Activated CD4-positive, alpha-beta T cell treated with anti-CD3 and anti-CD28 coated beads for 36 hours (primary cell): ENCODE measurements at places on chromosomes 5 and 9. TPM values are rescaled to one million over a fixed set of nuclear protein-coding genes. Genes with fewer than 3 reads are reported as not detected.
A peak's percentile ranks its signal among the peaks of the same experiment; 100 is the strongest.

Gene IFNA2
- total RNA-seq = not detected

DNA sequence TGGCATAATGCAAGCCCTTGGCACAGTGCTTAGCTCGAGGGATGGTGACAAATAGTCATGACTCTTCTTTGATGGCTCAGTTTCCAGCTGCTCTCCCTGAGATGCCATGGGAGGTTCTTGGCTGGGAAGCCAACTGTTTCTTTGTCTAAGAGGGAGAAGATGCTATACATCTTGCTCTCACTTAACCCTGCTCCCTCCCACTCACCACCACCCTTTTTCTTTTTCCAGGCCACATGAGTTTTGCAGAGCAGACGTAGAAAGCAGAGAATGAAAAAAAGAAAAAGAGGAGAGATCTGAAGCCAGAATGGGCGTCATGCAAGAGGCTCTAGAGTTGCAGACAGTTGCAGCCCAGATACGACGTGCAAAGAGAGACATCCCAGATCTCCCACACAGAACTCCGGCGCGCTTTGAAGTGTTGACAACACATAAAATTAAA is 160.5 kb downstream of the FGF18 start:
- no peak for DNase-seq

- DNase-seq = no peak
These were observed 158.3 kb downstream of the KCTD16 start for GRCh38 chr5:144328980-144329379.

Gene GPR151
- total RNA-seq = not detected

- no peak for DNase-seq
These were observed 66.6 kb downstream of the DEPDC1B start for GRCh38 chr5:60633341-60633740.

GRCh38 chr5:54175-54730 is 37.7 kb upstream of the PLEKHG4B start:
- no peak for DNase-seq

- DNase-seq = no peak
These were observed 16.8 kb downstream of the MGAT1 start for GRCh38 chr5:180785794-180786221.

Gene RASEF
- total RNA-seq = not detected

GRCh38 chr9:61667559-61668121 is 477.8 kb downstream of the SPATA31A7 start:
- no peak for DNase-seq

DNA sequence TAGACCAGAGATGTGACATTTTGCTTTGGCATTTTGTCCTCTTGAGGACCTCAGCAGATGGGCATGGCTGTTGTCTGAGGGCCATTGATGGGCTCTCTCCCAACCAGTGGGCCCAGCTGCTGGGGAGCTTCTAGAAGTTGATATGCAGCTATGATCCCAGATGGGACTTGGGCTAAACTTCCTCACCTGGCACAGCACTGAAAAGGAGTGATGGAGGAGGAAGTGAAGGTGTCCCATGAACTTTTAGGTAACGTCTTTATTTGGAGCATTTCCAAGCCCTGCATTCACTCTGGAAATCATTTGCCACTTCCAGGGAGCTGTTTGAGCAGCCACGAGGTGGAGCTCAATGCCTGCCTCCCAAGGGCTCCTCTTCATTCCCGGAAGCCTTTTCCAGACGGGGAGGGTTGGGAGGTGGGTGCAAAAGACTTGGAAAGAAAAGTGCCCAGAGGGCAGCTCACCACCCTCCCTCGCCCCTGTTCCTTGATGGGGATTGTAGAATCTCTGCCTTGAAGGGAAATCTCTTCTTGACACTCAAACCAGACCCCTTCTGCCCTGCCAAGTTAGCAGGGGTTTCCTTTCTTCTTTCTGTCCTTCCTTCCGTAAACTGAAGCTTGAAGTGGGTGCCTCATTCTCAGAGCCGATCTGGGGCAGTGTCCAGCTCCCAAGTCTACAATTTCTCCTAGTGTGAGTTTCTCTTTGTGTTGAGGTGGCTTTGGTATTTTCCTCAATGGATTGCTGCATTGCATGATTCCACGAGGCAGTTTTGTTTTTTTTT is 18.1 kb upstream of the NEUROG1 start:
- DNase-seq = no peak

DNA sequence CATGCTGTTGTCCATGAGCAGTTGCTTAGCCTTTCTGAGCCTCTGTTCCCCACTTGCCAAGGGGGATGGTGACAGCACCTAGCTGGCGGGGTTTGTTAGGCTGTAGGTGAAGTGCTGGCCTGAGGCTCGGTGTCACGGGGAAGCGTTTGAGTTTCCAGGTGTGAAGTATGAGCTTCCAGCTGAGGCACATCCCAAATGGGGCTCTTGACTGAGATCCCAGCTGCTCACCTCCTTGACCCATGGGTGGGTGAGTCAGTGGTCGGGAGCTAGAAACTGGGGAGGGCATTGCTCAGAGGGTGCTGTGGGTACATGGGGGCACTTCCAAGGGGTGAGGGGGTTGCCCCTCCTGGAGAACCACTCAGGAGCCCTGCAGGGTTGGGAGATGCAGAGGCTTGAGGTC is 26.4 kb upstream of the RNF130 start:
- no peak for DNase-seq

- peak; percentile 35 for DNase-seq
These were observed 9.0 kb downstream of the RGS14 start for GRCh38 chr5:177366528-177367322.

Gene RNF14
- 35.7 TPM for total RNA-seq

Gene KLF9
- total RNA-seq = 20.2 TPM

DNA sequence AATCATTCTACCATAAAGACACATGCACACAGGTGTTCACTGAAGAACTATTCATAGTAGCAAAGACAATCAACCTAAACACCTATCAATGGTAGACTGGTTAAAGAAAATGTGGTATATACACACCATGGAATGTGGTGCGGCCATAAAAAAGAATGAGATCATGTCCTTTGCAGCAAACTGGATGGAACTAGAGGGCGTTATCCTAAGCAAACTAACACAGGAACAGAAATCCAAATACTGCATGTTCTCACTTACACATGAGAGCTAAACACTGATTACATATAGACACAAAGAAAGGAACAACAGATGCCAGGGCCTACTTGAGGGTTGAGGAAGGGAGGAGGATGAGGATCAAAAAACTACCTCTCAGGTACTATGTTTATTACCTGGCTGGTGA is 103.8 kb downstream of the DRD1 start:
- DNase-seq = no peak

DNA sequence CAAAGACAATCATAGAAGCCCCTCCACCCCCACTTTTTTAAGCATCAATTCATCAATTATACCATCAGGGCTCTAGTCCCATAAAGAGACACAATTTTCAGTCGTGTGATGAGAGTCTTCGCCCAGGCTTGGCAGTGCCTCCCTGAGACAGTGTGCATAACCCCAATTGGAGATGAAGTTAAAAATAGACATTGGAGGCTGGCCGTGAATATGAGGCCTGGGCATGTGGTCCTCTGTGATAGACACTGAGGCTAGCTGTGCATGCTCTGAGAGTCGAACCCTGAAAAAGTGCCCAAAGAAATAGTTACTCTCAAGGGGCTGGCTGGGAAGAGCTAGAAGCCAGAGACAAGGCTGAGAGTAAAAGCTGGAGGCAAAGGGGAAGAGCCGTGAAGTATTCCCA is 248.6 kb upstream of the NR4A3 start:
- DNase-seq = no peak

Gene ABCA2
- 20.4 TPM for total RNA-seq

DNA sequence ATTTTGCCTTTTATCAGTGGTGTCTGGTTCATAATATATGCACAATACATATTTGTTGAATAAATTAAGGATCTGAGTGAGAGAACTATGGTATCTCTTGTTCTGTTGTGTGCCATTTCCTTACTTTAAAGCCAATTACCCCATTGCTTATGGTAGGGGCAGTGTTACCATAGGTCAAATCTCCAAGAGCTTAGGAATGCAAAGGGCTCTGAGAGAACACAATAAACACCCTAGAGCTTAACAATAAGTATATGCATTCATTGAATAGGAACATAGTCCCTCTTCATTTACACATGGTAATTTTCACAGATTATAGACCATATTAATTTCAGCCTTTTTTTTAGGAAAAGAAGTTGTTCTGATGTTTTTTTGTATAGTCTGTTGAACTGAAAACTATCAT is 112.2 kb downstream of the MCTP1 start:
- DNase-seq = no peak

Gene SHISAL2B
- not detected for total RNA-seq

DNA sequence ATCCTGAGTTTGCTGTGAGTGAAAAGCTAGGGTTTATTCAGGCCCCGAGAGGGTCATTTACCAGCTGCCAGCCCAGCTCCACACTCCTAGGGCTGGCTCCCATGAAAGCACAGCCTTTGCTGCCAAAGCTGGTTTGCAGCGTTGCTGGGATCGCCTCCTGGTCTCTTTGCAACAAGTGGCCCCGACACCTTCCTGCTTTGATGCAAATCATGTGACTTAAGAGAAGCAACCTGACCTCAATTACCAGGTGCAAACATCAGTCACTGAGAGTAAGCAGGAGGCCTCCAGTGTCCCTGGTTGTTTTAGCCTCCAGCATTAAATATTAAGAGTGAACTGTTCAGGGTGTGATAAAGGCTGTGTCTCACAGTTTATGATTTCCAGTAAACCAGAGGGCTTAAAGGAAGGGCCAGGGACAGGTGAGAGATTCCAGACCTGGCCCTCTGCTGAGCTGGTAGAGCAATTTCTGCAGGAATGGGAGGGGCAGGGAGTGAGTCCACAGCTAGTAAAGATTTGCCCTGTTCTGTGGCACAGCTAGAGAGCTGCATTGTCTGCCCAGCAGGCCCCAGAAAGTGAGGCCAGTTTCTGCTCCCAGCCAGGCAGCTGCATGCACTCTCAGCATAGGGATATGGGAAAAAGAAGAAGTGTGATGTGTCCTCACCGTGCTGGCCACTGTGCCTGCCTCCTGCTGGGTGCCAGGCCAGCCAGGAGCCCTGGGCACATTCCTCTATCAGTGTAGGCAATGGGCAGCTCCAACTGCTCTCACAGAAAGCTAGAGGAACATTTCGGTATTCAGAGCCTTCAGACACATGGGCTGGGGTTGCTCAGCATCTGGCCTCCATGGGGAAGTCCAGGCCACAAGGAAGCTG is 58.0 kb downstream of the SLC22A5 start:
- peak; percentile 63 for DNase-seq

- no peak for DNase-seq
These were observed 111.1 kb downstream of the RGS3 start for GRCh38 chr9:113574441-113575262.

GRCh38 chr9:107883496-107884124 is 394.0 kb upstream of the KLF4 start:
- DNase-seq = no peak

DNA sequence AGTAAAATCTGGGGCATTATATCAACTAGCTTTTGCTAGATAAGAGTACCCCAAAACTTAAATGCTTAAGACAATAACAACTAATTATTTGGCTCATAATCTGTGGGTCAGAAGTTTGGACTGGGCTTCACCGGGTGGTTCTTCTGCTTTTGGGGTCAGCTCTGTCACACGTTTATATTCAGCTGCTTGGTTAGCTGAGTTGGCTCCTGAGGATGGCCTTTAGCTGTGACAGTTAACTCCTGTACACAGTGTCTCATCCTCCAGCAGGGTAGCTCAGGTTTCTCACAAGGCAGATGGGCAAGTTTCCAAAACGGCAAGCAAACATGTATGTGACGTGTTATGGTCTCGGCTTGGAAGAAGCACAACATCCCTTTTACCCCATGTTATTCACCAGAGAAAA is 488.2 kb downstream of the TLE4 start:
- no peak for DNase-seq

DNA sequence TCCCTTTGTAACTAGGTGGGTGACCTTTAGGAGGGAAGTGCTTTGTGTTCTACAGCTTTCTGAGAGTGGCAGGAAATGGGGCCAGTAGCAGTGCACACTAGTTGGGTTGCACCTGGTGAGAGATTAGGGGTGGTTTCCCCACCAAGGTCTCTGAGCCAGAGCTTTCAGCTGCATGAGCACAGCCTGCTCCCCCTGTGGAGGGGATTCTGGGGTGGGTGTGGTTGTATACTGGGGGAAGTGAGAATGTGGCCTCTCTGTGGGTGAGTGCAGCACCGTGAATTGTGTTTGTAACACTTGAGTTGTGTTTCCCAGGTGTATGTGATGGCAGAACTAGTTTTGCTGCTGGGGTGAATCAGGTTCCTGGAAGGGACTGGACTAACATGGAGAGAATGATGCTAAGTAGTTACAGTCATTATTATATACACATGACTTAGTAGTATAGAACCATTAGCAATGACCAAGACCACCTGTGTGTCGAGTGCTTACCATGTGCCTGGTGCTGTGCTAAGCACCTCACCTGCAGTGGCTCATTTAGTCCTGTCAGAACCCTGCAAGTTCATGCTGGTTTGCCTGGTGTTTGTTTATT is 11.8 kb upstream of the CXXC5 start:
- DNase-seq = peak; percentile 80

- DNase-seq = no peak
These were observed 17.8 kb downstream of the ACTL7B start for GRCh38 chr9:108838017-108838416.

Gene CDX1
- total RNA-seq = not detected

Gene VLDLR
- 14.5 TPM for total RNA-seq

GRCh38 chr5:141822144-141822543 is 56.1 kb downstream of the PCDH1 start:
- DNase-seq = no peak

Gene LPAR1
- not detected for total RNA-seq

DNA sequence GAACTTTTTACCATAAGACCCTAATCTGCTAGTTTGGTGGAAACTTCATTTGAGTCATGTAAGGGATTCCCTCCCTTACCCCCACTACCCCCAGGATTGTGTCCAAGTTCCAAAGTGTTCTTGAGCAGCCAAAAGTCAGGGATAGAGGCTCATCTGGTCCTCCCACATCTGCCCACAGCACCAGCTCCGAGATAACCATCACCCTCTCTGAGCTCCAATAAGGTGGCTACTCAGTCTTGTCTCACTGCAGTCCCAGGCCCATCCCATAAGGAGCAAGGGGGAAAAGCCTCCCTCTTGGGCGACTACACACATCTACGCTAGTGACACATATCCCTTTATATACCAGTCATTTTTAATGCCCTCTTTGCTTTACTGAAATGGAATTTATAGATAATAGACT is 12.0 kb upstream of the ENC1 start:
- no peak for DNase-seq

DNA sequence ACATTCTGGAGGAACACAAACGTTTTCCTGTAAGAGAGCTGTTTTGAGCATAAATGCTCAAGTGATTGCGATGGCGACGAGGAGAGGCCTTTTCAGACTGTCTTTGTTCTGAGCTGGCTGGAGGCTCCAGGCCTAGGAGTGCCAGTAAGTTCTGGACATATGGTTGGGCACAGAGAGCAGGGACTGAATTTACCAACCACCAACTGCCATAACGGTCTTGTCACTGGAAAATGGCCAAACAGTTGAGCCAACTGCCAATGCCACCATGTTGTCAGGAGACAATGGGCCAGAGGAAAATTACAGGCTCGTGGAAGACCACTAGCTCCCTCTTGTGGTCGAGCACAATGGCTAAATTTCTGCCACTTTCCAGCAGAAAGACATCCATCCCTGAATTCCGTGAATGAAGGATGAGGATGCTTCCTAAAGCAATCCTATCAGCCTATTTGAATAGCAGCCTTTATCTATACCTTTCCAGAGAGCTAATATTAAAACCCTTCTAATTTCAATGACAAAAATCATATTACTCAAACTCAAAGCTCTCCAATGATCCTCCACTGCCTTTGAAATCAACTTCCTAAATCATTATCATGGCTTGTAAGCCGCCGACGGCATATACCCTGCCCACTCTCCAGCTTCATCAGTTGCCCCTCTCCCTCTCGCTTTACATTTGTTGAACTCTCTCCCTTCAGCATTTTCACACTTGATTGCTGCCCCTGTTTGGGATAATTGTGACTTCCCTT is 66.9 kb upstream of the GLIS3 start:
- peak; percentile 53 for DNase-seq

GRCh38 chr5:62143268-62144229 is 162.5 kb upstream of the KIF2A start:
- no peak for DNase-seq
